NCI-H82 (cell line): ENCODE measurements at places on chromosomes 16 and 17.

DNA sequence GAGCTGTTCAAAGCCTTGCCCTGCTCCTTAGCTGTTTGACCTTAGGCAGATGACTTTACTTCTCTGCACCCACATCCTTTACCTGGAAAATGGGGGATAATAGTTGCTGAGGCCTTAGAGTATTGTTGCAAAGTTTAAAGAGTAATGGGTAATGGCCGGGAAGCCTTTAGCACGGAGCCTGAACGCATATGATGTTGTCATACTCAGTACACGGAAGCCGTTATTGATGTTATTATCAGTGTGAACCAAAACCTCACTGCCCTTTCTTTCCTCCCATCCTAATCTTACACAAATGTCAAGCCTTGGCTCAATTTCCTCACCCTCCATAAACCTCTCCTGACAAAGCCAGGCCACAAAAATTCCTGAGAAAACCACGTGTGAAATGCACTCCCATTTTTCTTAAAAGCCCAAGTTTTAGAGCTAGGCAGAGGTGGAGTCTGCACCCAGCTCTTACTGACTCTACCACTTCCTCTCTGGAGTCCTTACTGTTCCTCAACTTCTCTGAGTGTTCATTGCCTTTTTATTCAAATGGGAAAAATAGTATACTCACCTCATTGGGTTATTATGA, 67.3 kb upstream of the CACNG3 start:
- DNase-seq: no peak

- DNase-seq: no peak
Measured at GRCh38 chr16:55280587-55280986, 43.4 kb upstream of the IRX6 start.

DNA sequence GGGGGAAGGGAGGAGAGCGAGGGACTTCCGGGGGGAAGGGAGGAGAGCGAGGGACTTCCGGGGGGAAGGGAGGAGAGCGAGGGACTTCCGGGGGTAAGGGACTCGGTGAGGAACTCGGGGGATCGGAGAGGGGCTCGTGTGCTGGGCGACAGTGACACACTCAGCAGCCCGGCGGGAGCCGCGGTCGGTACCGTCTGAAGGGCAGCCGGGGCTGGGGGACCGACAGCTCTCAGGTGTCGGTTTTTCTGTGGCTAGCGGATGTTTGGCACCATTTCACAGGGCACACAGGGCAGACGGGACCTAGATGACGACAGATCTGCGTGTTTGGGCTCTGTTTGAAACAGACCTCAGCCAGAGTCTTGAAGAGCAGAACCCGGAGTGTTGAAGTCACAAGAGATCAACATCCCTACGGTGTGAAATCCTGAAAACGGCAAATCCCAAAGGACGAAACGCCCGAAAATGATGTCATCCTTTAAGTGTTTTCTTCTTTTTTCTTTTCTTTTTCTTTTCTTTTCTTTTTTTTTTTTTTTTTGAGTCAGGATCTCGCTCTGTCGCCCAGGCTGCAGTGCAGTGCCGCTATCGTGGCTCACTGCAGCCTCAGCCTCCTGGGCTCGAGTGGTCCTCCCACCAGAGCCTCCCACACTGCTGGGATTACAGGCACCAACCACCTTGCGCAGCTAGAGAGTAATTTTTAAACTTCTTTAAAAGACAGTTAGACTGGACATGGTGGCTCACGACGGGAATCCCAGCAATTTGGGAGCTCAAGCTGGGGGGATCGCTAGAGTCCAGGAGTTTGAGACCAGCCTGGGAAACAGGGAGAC, 23.9 kb downstream of the ZNF778 start:
- peak; percentile 86 for DNase-seq

- no peak for DNase-seq
Measured at GRCh38 chr17:33225509-33225908, 67.6 kb downstream of the ASIC2 start.

DNA sequence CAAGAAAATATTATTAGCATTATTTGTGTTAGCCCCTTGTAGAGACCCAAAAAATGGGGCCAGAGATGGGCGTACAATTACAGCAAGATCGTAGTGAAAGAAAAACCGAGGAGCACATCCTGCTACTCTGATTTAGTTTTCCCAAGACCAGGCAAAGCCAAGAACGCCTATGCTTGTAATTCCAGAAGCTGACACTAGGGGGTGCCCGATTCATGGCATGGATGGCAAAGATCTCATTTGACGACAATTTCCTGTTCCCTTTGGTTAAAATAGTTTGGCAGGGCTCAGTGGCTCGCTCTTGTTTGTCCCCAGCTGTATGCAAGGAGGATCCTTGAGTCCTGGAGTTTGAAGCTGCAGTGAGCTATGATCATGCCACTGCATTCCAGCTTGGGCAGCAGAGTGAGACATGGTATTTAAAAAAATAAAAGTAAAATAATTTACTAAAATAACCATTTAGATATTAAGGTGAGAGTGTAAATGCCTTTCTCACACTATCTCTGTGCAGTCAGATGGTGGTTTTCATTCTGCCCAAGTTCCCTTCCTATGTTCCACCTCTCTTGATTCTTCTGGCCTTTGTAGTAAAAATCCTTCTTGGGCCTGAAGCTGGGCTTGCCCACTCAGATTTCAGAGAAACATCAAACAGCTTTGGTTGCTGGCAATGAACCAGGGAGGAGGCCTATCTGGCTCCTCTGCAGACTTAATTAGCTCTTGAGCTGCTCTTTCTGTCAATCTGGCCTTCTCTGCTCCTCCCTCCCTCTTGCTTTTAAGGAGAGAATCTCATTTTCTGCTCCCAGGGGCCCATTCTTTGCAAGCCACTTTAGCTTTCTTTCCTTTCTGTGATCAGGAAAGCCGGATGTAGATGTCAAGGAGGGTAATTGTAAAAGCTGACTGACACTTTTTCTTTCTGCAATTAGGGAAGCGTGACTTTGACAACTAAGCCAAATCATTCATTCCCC, 31.2 kb downstream of the TMEM238L start:
- peak; percentile 87 for DNase-seq

DNA sequence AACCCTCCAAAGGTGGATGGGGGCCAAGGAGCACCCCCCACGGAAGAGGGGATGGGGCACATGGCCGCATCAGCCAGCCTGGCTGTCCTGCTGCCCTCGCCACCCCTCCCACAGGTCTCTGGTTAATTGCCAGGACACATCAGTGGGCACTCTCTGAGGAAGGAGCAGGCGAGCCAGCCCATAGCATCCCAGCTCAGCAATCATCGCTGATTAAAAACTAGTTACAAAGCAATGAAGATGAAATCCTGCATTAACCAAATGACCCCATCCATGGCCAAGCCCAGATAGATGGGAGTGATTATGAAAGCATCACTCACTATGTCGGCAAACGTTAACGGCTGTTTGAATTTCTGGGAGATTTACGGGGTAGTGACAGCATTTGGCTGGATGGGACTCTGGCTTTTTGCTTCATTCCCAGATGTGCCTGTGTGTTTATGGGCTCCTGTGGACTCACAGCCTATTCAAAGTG, 45.3 kb downstream of the CCDC182 start:
- DNase-seq: no peak

DNA sequence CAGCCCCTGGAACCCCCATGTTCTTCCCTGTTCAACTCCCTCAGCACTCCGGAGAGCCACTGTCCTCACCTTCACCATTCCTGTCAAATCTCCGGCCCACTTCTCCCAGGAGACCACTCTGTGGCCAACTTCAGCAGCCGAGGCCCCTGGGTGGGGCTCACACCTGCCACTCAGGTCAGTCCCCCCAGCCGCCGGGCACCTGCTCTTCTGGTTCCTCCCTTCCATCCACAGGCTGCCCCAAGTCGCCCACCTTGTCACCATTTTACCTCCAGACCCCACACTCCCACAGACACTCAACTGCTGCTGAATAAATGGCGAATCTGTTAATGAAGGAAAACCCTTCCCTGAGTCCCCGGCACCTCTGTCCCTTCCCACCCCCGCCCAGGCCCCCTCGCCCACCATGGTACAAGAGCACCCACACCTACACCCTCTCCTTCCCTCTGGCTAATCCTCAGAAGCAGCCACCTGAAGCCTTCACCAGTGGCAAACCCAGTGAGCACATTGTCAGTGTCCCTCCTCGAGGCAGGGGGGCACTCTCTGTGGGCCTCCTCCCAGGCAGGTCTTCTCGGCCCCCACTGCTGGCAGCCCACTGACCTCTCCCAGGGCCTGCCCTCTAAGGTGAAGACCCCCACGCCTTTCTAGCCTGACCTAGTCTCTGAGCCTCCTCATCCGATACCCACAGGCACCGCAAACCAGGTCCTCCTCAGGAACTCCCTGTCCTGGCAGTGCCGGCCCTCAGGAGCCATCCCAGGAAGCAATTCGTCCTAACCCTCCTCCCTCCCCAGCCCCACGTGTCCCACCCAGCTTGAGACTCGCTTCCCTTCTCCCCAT, 8.2 kb downstream of the CANT1 start:
- no peak for DNase-seq

GRCh38 chr16:77790009-77790372, 1.6 kb downstream of the VAT1L start:
- DNase-seq: peak; percentile 76

DNA sequence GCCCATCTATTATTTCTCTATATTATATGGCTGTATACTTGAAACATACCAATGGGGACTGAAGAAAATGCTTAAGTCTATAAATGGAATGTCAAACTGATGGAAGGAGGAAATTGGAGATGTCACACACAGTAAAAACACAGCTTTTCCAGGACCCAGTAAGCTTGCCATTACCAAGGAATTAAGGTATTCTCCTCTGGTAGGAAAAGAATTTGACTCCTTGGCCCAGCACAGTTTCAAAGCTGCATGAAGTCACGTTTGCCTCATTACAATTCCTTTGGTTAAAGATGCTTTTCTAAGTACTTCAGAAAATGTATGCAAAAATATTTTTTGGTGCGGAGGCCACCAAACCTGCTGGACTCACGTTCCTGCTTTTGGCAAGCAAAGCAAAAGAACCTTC, 48.5 kb downstream of the CDH13 start:
- DNase-seq: no peak

DNA sequence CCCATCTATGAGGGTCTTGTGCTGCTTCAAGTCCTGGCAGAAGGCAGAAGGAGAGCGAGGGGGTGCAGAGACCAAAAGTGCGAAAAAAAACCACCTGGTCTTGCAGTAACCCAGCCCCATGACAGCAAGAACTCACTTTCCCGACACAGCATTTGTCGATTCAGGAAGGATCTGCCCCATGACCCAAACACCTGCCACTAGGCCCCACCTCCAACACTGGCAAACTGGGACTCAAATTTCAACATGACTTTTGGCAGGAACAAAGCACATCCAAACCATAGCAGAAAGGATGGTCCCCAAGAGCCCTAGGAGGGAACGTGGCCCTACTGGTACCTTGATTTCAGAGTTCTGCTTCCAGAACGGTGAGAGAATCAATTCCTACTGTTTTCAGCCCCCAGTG, 34.7 kb upstream of the KLHDC4 start:
- no peak for DNase-seq

- DNase-seq: no peak
Measured at GRCh38 chr16:85173146-85173980, 61.1 kb upstream of the CIBAR2 start.

GRCh38 chr16:89138843-89139520, 32.6 kb upstream of the CDH15 start:
- no peak for DNase-seq

- no peak for DNase-seq
Measured at GRCh38 chr17:3475812-3476610, at the start of gene ASPA. Gene ASPA, plus strand, starts transcription at chr17:3475997. Its CDS starts 163 bp downstream, at chr17:3476160.

- DNase-seq: peak; percentile 62
Measured at GRCh38 chr16:49491771-49492761, 118.5 kb downstream of the C16orf78 start.

DNA sequence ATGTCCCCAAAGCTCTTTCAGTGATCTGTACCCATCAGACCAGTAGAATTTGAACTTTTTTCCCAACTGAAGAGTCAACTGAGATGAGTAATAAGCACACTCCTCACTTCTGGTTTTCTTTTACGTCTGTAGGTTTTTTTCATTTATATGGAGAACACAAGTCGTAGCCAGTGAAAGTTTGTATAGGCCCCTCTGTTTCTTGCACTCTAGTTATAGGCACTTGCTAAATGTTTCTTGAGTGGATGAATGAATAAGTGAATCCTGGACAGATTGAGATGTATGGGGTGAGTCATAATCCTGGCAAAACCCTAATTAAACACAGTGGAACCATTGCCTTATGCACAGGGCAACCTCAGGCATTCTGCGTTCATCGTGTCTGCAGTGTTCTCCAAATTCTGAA, 193.7 kb upstream of the TBX2 start:
- DNase-seq: peak; percentile 85

GRCh38 chr16:89386306-89387185, 103.8 kb downstream of the ANKRD11 start:
- no peak for DNase-seq

DNA sequence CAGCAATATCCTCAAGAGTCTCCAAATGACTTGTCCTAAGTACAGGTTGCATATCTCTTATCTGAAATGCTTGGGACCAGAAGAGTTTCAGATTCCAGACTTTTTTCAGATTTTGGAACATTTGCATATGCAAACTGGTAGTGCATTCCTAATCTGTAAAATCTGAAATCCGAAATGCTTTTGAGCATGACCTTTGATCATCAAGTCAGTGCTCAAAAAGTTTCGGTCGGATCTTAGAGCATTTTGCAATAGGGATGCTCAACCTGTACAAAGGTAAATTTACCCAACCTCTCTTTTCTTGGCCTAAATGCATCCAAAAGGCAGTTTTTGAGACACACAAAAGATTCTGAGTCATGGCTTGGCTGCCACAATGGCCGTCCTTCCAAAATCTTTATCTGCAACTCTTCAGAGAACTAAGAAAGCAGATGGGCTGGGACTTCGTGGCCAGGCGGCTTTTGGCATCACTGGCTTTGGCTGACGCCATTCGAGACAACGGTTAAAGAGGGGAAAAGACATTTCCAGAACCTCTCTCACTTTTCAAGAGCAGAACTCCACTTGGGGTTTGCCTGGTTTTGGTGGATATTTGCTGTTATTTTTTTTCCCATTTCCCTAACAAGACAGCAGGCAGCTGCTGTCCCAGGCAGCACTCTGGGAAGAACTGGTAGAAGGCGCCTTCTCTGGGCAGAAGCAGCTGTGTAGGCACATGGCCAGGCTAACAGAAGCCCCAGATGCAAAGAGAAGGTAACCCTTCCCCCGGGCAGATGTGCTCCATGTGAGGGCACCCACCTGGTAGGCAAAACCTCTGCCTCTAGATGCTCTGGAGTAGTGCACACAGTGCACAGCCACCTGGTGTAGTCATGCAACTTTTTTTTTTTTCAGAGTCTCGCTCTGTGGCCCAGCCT, 8.9 kb downstream of the CPPED1 start:
- no peak for DNase-seq

DNA sequence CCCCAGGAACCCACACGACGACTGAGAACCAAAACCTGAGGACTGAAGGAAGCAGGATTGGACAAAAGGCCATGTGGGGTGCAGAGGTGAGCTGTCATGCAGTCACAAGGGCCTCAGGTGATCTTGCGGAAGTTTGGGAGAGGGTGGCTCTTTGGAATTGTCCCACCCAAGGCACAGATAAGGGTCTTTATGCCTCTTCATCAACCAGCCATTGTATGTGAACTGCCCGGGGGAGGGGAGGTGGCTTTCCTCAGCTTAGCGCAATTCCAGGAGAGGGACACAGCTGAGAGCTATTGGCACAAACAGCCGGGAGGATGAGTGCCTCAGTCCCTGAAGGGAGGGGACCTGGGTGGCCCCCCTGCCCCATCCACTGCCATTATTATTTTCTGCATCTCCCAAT, 55.1 kb upstream of the PHOSPHO1 start:
- DNase-seq: no peak
